ENCODE measurements at places on chromosomes 12 and 14. TPM values are rescaled to one million over a fixed set of nuclear protein-coding genes. Genes with fewer than 3 reads are reported as not detected.

- peak; percentile 51 for DNase-seq
Measured at GRCh38 chr14:74492776-74493342, at the start of gene NPC2. NPC2 (minus strand) TSS chr14:74493305; CDS start chr14:74493274, 31 bp downstream.

GRCh38 chr12:33676866-33677265, 237.2 kb upstream of the SYT10 start:
- no peak for DNase-seq

DNA sequence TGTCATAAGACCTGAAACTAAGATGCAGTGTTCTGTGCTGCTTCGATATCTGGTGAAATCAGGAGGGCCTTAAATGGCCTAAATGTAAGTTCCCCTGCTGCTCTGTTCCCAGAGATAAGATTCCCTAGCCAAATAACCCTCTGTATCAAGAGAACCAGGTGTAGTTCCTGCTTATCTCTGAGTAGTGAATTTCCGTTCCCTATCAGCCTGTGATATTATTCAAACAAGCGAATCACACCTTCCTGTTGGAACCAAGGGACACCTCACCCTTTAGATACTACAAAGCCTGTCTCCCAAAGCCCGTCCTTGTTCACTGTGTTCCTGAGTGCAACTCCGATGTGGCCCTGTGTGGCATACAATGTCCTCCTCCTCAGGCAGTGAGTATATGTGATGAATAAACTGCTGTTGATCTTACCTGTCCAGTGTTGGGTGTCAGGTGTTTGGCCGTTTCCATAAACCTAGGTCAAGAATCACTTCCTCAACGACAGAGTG, 52.2 kb upstream of the COCH start:
- DNase-seq = no peak

- DNase-seq = no peak
Measured at GRCh38 chr12:99213047-99213446, 434.5 kb upstream of the GARIN6 start.

DNA sequence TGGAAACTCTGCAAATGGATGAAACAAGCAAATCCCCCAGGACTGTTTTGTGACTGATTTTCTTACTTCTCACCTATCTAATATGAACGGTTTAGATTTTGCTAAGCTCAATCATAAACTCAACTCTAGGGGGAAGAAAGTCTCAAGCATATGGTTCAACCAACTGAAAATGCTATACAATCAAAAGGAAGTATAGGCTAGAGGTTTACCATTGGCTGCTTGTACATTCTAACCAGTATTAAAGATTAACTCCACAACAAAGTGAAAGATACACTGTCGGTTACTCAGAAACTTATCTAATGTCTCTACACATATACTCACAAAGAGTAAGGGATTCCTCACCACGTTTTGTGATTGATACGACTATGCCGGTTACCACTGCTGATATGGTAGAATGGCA, 281.8 kb upstream of the SOX5 start:
- no peak for DNase-seq

DNA sequence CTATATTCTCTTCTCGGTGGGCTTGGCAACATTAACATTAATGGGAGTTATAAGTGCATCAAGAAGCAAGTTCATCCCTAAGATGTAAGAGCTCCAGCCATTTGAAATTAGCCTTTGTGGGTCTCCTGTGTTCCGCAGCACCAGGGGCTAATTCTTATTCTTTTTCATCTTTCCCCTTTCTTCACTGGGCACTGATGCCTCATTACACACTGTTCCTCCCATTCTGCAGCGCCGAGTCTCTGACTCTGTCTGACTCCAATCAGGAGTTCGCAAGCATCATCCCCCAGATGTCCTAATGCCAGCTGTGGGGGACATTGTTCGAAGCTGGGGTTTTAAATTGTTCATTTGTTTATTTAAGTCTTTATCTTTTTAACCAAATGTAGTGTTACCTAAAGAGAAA, 341.3 kb downstream of the EGLN3 start:
- DNase-seq = no peak

- DNase-seq = peak; percentile 56
Measured at GRCh38 chr12:96327346-96327745, 72.9 kb downstream of the CDK17 start.

DNA sequence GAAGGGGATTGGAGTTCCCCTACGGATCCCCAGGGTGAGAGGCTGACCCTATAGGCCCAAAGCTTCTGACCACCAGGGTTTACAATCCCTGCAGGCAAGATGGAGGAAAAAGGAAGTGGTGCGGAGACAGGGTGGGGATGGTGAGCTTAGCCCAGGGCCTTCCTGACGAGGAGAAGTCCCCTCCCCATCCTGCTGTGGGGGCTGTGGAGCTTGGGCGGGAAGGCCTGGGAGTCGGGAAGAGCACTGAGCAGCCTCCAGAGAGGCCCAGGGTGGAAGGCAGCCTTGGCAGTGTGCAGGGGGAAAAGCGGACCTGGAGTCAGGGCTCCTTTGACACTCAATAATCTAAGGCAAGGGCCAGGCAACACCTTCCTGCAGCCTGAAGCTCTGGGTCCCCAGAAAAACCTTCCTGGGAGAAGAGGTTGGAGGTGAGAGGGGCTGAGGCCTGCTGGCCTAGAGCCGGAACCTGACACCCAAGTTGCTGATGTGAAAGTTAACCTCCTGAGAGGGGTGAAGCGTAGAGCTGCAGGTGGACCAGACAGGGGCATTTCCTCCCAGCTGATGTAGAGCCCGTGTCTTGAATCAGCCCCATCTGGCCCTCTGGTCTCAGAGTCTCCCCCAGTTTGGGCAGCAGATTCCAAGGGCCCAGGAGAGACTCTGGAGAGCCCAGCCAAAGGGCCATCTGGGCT, 6.0 kb downstream of the HDAC7 start:
- DNase-seq = peak; percentile 64

GRCh38 chr14:34219661-34220377, 242.2 kb downstream of the SPTSSA start:
- DNase-seq = no peak

GRCh38 chr12:58396239-58396638, 454.9 kb downstream of the ATP23 start:
- DNase-seq = no peak

DNA sequence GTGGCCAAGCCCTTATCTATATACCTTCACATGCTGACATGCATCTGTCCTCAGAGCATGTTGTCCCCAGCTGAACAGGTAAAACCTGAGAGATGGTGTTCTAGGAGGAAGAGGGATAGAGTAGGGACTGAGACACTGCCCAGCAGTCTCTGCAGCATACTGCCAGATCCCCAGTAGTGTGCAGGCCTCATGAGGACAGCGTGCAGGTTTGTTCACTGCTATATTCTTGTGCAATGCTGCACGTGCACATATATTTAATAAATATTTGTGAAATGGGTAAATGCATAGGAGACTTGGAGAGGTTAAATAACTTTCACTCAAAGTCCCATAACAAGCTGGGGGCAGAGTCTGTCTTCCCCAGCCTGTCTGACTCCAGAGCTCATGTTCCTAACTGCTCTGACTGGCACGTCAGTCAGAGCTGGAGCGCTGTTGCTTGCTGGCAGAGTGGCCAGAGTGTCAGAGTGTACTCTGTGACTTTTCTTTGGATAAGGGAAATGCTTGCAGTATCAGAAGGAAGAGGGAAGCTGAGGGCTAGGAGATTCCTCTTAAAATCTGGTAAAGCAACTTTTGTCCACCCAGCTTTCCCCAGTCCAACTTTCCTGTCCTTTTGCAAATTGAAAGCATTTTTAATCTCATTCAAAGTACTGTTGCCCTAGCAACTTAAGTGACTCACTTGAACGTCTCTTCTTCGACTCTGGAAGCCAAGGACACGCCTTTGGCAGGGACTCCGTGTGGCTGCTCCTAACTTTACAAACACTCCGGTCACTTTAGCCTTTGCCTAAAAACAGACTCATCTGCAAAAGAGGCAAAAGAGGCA, 14.9 kb upstream of the POLR3B start:
- no peak for DNase-seq

- peak; percentile 8 for DNase-seq
Measured at GRCh38 chr12:130162745-130163460, 639 bp downstream of the FZD10 start.

DNA sequence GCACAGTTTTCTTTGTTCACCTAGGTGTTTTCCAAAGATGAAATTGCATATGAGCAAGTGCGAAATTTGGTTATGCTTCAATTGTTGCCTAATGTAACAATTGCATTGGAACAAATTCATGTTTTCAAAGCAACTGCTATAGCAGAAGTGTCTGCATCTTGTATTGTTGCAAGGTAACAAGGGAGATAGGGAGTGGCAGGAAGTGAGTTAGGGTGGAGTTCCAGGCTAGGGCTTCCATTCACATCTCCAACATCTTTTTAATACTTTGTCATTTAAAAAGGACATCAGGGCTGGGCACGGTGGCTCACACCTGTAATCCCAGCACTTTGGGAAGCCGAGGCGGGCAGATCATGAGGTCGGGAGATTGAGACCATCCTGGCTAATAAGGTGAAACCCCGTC, 312.3 kb upstream of the E2F7 start:
- DNase-seq = no peak

- peak; percentile 7 for DNase-seq
Measured at GRCh38 chr14:41606282-41606531, 469 bp upstream of the LRFN5 start.

DNA sequence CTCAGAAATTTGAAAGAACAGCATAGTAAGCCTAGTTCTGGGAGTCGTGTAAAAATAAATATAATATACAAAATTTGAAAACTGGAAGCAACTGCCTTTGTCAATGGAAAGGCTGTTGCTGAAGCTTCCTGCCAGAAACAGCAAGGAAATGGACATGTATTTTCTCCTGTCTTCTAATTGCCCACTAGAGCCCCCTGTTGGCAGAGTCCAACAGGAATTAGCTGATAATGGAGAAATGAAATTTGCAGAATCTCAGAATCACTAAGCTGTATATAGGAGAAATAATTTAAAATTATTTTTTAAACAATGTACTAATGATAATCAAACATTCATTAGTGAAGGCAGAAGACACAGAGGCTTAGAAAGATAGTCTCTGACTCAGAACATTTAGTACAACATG, 414.8 kb downstream of the SLC6A15 start:
- DNase-seq = no peak

DNA sequence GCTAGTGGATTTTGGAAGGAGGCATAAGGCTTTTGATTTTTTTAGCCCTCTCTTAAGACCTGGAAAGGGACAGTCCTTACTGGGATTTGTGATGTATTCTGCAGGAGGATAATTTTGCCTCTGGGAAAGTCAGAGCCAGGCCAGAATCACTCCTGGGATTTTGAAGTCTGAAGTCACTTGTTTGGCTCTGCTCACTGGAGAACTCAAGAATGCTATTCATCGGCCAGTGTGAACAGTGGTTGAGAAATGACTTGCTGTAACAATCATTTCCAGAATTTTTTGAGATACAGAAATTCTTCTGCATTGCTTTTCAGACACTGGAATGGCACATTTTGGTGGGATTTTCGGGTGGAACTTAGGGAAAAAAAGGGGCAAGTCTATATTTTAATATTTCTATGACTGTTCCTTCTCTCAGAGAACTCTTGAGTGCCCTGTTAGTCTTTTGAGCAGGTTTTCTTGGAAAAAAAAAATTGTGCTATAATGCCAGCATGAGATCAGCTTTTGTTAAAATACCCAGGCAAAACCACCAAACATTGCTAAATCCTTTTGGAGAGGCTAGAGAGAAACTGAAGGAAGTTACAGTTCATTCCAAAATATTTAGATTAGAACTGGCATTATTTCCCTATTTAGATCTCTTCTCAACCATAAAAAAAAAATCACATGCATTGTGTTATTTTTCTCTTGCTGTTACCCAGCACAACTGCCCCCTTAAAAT, 26.1 kb upstream of the BHLHE41 start:
- DNase-seq = no peak

GRCh38 chr12:122835750-122836026, 431 bp downstream of the HIP1R start:
- DNase-seq = peak; percentile 62

DNA sequence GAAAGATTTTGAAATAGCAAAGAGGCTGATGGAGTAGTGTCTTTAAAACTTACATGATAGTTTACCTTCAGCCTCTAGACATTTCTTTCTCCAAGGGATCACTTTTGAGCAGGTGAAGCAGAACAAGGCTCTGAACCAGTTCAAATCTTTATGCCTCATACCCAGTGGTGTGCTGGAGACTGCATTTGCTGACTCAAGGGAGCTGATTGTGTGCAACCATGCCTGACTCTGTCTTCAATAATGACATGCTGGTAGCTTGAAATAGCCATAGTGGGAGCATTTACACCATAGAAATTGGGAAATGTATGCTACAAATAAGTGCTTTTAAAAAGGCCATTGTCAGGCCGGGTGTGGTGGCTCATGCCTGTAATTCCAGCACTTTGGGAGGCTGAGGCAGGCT, 482.0 kb downstream of the TMTC2 start:
- no peak for DNase-seq

Gene GPR68
- total RNA-seq = 0.53 TPM

Gene FOXG1
- not detected for total RNA-seq

Gene MYH7
- total RNA-seq = not detected

Gene JPH4
- total RNA-seq = not detected

Gene CAND1
- 108 TPM for total RNA-seq

Gene ACVRL1
- total RNA-seq = not detected

Gene VSIG10
- total RNA-seq = 6.1 TPM

Gene CCDC196
- not detected for total RNA-seq

Gene VSX2
- not detected for total RNA-seq

Data from B cell (primary cell).